ENCODE measurements at places on chromosomes 6 and 20.

DNA sequence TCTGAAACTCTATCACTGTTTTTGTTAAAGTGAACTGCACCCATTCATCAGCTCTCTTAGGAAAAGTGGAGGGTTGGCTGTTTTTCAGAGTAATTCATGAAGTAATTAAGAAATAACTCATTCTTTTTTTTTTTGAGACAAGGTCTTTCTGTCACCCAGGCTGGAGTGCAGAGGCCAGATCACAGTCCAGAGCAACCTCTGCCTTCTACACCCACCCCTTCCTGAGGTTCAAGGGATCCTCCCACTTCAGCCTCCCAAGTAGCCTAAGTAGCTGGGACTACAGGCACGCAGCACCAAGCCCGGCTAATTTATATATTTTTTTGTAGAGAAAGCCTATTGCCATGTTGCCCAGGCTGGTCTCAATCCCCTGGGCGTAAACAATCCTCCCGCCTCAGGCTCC lies 2.6 kb downstream of the ZNFX1 start:
- DNase-seq = no peak

- peak; percentile 92 for DNase-seq
Observed at GRCh38 chr6:30326526-30327231, at the start of gene TRIM39. Gene TRIM39 (plus strand): TSS chr6:30326927. CDS start chr6:30329318, 2,391 bp downstream.

DNA sequence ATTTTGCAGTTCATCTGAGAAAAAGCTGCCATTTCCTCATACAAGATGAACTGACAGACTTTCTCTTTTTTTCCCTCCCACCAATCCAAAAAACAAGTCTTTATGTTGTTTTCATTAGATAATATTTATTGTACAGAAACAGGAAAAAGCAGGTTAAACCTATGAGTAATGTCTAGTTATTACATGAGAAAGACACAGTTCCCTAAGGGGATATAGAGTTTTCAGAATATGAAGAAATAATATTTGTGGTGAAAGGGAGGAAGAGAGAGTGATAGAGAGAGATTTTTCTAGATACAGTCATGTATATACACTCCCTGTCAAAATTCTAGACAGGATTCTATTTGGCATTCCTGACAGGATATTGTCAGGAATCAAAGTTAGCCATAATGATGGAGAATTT lies 392.4 kb downstream of the BMP2 start:
- no peak for DNase-seq

DNA sequence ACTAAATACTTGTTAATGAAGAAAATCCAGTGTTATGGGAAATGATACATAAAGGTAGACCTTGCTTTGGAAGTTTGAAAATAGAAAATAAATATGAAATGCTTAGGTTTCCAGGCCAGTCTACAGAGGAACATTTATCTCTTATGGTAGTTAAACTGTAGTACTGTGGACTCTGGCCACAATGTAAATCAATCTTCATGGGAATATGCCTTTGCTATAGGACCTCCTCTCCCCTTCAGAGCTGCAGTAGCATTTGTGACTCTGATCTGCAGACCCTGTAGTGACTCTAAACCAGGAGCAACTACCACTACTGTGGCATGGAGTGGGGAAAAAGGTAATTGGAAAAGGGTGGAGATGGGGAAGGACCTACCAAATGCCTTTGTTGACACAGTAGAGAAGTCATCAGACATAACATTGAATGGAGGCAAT lies 4.5 kb downstream of the HSPA1A start:
- no peak for DNase-seq

DNA sequence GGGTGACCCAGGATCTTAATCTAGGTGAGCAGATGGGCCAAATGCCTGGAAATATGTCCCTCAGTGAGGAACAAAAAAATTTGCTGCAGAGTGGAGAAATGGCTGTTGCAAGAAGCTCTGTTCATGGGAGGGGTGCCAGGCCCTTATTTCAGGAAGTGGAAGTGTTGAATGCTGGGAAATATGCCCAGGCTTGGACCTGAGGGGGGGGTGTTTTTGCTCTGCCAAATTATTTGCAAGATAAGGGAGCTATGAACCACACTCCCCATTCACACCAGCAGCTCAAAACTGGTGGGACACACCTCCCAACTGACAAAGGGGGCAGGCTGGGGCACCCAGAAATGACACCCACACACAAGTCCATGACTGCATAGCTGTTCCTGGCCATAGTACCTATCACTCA lies 8.7 kb downstream of the CST4 start:
- DNase-seq = no peak

GRCh38 chr6:119348096-119348747 lies 1.3 kb downstream of the MAN1A1 start:
- DNase-seq = peak; percentile 63

DNA sequence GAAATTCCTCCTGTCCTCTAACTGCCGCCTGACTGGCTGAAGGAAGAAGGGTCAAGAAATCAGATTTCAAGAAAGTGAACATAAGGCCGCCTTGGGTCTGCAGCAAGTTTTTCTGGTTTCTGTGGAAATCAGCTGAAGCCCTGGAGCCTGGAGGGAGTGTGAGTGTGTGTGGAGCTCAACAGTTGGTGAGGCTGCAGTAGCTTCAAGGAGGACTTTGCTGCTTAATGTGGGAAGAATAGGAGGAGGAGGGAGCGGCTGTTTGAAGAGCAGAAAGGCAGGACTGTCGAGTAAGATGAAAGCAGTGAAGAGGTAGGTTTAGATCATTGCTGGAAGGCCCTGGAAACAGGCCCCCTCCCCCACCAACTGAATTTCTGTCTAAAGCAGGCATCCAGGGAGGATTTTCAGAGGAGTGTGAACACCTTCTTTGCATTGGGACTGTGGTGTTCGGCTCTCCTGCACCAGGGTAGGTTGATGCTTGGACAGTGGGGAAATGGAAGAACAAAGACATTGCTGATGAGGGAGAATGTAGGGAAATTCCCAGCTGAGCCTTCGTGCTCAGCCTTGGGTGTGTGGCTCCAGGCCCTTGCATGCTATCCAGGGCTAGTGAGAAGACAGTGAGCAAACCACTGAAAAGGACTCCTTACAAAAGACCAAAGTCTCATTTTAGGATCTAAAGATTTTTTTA lies 79.5 kb upstream of the VSTM2L start:
- no peak for DNase-seq

DNA sequence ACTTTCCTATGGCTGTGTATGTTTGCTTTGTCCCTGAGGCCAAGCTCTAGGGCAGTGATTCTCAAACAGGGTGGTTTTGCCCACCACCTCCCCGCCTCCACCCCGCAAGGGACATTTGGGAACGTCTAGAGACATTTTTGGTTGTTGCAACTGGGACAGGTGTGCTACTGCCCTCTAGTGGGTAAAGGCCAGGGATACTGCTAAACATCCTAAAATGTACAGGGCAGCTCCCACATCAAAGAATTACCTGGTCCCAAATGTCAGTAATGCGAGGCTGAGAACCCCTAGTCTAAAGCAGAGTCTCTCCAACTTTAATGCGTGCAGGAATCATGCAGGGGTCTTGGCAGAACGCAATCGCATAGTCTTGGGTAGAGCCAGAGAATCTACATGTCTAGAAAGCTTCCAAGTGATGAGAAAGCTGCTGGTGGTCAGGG lies 5.1 kb downstream of the KCNS1 start:
- peak; percentile 70 for DNase-seq

DNA sequence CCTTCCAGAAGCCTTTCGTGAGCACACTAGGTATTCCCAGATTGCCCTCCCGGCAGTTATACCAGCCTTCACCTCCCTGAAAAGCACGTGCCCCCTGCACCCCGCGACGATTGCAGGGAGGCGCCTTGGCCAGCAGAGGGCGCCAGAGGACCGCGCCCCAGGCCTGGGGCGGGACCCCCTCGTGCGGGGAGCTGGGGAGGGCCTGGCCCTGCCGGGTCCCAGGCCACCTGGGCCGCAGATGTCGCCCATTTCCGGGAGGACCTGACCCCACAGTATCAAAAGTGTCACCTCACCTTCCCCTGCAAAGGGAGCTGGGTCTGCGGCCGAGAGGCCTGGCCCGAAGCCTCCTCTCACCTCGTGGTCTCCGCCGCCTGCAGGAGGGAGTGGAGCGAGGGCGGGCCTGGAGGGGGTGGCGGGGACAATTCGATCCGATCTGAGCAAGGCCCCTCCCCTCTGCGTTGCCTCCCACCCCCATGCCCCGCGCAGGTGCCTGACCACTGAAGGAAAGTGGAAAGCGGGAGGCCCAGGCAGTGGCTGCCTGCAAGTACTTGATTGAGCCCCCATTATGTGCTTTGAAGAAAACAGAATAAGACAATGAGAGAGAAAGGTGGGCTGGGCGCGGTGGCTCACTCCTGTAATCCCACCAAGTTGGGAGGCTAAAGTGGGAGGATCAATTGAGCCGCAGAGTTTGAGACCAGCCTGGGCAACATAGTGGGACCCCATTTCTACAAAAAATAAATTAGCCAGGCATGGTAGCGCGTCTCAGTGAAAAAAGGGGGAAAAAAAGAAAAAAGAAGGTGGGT lies 3.5 kb upstream of the SNAI1 start:
- peak; percentile 81 for DNase-seq

DNA sequence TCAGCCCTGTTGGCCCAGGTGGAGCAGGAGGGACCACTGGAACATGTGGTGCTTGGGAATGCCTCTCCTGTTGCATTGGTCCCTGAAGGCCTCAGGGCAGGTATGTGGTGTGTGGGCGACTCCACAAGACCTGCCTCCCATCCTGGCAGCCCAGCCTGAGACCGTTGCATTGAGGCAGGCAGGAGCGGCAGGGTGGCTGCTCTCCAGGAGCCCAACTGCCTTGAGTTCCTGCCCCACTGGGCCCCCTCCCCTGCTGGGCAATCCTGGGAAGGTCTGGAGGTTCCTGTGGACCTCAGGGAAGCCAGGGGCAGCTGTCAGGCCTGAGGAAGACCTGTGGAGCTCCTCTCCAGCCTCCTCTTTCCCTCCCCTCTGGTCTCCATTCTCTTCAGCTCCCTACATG lies 19.8 kb downstream of the MAVS start:
- no peak for DNase-seq

DNA sequence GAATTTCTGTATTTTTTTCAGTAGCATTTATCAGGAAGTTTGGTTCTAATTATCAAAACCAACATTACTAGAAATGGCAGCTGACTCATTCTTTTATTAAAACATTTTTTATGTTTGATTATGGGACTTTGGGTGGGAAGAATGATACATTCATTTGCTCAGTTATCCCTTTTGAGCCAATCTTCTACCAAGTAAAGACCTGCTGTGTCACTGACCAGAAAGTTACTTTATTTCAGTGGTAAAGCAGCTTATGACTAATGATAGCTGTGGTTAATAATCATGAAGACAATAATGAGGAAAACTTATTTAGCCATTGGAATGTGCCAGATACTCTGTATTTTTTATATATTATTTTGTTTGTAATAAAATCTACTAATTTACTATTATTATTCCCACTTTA lies 142.3 kb downstream of the FARS2 start:
- DNase-seq = no peak

DNA sequence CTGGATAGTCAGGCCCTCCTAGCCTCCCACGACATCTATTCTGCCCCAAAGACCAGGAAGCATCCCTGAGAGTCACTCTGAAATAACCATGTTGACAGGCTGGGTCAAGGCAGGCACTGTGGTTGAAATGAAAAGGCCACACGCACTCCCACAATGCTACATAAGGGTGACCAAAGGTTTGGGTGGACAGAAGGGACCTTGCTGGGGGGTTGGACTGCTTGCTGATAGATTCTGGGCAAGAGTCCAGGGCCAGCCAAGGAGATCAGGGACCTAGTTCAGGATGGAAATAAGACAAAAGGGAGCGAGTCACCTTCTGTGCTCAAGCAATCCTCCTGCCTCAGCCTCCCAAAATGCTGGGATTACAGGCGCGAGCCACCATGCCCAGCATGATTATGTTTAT lies 32.5 kb upstream of the DSN1 start:
- no peak for DNase-seq

DNA sequence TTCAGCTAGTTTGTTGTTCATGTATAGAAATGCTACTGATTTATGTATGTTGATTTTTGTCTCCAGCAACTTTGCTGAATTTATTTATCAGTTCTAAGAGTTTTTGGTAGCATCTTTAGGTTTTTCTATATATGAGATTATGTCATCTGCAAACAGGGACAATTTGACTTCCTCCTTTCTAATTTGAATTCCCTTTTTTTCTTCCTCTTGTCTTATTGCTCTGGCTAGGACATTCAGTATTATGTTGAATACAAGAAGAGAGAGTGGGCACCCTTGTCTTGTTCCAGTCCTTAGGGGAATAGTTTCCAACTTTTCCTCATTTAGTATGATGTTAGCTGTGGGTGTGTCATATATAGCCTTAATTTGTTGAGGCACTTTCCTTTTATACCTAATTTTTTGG lies 58.2 kb downstream of the CDH26 start:
- DNase-seq = no peak

- no peak for DNase-seq
Observed at GRCh38 chr20:17691758-17692157, 8.0 kb upstream of the BANF2 start.

GRCh38 chr20:50222309-50223038 lies 31.8 kb downstream of the CEBPB start:
- no peak for DNase-seq

DNA sequence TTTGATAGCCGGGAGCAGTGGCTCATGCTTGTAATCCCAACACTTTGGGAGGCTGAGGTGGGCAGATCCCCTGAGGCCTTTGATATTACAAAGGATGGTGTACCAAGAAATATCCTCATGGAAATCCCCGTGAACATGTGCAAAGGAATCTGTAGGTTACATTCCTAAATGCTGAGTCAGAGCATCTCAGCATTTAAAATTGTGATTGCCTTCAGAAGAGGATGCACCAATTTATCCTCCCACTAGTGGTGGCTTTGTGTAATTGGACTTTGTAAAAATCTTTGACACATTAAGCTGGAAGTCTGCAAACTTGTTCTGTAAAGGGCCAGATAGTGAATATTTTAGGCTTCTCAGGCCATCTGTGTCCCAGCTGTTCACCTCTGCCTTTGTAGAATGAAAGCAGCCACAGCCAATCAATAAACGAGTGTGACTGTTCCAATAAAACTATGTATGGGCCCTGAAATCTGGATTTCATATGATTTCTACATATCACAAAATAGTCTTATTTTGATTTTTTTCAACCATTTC lies 11.8 kb downstream of the TMEM14B start:
- DNase-seq = no peak

- no peak for DNase-seq
Observed at GRCh38 chr6:119173249-119174084, 95.0 kb upstream of the FAM184A start.

DNA sequence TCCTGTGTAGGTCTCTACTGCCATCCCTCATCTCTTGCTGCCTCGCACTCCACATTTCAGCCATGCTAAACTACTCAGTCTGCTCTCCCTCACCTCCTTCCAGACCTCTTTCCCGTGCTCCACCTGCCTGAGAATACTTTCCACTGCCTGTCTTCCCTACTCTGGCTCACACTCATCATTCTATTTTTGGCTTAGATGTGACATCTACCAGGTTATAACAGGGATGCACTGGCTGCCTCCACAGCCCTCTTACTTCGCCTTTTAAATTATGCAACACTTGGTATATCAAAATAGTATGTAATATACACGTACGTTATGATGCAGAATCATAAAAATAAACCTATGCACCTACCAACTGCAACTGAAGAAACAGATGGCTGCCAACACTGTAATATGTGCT lies 222.8 kb upstream of the DTNBP1 start:
- no peak for DNase-seq

- no peak for DNase-seq
Observed at GRCh38 chr6:138521790-138522189, 22.5 kb upstream of the NHSL1 start.

GRCh38 chr6:6518631-6519427 lies 69.7 kb upstream of the LY86 start:
- no peak for DNase-seq

Measured in activated T-cell treated with anti-CD3 and anti-CD28 coated beads, Interleukin-2, amount 50 U/mL, for 48 hours (primary cell).